ENCODE measurements at places on chromosomes 7 and 10. TPM values are rescaled to one million over a fixed set of nuclear protein-coding genes. Genes with fewer than 3 reads are reported as not detected.

The SFRP4 gene
- 35.0 TPM for total RNA-seq

The EMX2 gene
- total RNA-seq = not detected

The CC2D2B gene
- total RNA-seq = 0.06 TPM

The AGAP5 gene
- total RNA-seq = 2.6 TPM

The ACSL5 gene
- total RNA-seq = 0.92 TPM

The SMKR1 gene
- not detected for total RNA-seq

The PRRT4 gene
- total RNA-seq = under 0.01 TPM

The FGFR2 gene
- 0.06 TPM for total RNA-seq

The CCL26 gene
- total RNA-seq = not detected

The FKBP6 gene
- total RNA-seq = not detected

Data from aortic smooth muscle cell (primary cell).